ENCODE measurements at places on chromosomes 12 and 14. TPM values are rescaled to one million over a fixed set of nuclear protein-coding genes. Genes with fewer than 3 reads are reported as not detected.

SMOC1 gene
- not detected for total RNA-seq

NPAS3 gene
- total RNA-seq = not detected

NKX2-1 gene
- not detected for total RNA-seq

RAN gene
- total RNA-seq = 1,033 TPM

GRCh38 chr12:79206871-79207270 is 342.3 kb downstream of the SYT1 start:
- no peaks in the 10 kb centered on the region for H3K36me3 ChIP-seq
- H3K27ac ChIP-seq = no peak overlapping the region
- no peak for DNase-seq
- no peak overlapping the region for H3K4me3 ChIP-seq

DNA sequence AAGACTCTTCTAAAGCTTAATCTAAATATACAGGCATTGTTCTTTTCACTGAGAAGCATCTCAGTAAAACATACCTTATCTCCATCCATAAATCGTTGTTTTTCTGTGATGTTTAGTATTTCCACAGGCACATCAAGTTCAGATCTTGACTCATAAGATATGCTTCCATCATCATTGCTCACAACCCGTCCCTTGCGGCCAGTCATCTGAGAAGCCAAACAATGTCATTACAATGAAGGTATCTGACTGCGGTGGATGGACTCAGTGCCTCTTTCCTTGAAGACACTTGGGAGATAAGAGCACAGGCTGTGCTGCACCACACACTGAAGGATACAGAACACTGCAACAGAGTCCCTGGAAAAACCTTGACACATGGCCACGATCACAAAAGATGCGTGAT is 44.8 kb downstream of the SBNO1 start:
- no peak overlapping the region for H3K4me3 ChIP-seq
- peaks cover 46% of the 10 kb centered on the region for H3K36me3 ChIP-seq
- H3K4me1 ChIP-seq = no peaks in the 10 kb centered on the region

DNA sequence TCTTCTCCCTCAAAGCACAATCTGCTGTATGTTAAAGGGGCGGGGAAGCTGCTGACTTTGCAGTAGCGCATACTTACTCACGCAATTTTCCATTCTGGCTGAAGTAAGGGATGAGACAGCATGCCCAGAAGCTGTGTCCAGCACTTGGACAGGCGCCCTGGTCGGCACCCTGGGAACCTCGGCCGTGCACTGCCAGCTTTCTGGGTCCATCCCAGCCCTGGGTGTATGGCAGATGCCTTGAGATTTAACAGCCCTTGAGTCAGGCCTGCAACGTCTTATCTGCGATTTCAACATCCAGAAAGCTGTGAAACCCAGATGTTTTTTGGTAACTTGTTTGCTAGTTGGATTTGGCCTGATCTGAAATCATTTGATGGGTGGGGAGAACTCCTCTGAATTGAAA is 16.1 kb downstream of the EML1 start:
- no peaks in the 10 kb centered on the region for H3K4me1 ChIP-seq
- DNase-seq = no peak
- no peaks in the 10 kb centered on the region for H3K36me3 ChIP-seq
- no peak overlapping the region for H3K4me3 ChIP-seq

DNA sequence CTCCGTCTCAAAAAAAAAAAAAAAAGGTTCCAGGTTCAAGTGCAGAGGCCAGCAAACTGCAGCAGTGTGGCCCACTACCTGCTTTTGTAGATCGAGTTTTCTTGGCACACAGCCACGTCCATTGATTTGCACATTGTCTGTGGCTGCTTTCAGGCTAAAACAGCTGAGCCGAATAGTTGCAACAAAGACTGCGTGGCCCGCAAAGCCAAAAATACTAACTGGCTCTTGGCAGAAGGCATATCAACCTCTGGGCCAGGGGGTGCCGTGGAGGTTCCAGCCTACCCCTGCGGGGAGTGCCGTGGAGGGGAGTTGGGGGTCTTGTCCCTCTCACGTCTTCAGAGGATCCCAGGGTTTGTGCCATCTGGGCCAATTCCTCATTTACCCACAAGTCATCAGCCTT is 170.1 kb downstream of the ADGRD1 start:
- H3K36me3 ChIP-seq = no peaks in the 10 kb centered on the region
- H3K4me3 ChIP-seq = no peak overlapping the region
- no peak for DNase-seq
- H3K27ac ChIP-seq = no peak overlapping the region

DNA sequence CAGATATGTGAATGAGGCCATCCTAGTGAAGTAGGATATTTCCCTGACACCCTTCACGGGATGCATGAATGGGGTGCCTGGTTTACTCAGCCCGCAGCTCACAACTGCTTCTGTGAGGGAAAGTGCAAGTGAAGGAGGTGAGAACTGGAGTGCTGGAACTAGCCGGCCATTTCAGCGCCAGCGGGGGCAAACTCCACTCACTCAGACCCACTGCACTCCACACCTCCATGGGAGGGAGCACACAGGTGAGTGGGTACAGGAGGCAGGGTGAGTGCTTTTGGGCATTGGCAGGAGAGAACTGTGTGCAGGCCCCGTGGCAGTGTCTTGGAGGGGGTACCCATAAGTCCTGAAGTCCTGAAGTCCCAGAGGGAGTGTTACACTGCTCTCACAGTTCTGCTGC is 1008.4 kb downstream of the SLC6A15 start:
- H3K27me3 ChIP-seq = no peaks in the 10 kb centered on the region
- DNase-seq = no peak
- no peaks in the 10 kb centered on the region for H3K4me1 ChIP-seq
- H3K36me3 ChIP-seq = no peaks in the 10 kb centered on the region
- H3K27ac ChIP-seq = no peak overlapping the region
- H3K4me3 ChIP-seq = no peak overlapping the region

All from activated CD4-positive, alpha-beta T cell treated with anti-CD3 and anti-CD28 coated beads, Interleukin-2, amount 10 ng/mL, durations not matched to agents 7 days and 5 days (primary cell).